NB4 (cell line): ENCODE measurements at places on chromosomes 16 and 17.

DNA sequence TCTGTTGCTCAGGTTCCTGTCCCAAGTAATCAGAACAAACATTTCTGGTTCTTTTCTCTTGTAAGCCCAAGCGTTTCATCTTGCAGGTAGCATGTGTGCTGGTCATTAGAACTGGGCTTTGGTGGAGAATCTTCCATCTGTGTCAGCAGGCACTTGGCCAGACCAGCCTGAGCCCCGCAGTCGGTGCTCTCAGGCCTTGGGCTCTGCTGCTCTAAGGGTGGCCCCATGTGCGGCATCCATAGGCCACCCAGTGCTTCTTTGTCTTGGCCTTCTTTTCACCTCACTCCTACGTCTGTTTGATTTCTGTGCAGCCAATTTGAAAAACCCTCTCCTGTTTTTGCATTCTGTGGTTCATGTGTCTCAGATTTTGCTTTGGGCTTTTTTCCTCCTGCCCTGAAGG is 51.6 kb downstream of the PLD6 start:
- DNase-seq, result no peak

DNA sequence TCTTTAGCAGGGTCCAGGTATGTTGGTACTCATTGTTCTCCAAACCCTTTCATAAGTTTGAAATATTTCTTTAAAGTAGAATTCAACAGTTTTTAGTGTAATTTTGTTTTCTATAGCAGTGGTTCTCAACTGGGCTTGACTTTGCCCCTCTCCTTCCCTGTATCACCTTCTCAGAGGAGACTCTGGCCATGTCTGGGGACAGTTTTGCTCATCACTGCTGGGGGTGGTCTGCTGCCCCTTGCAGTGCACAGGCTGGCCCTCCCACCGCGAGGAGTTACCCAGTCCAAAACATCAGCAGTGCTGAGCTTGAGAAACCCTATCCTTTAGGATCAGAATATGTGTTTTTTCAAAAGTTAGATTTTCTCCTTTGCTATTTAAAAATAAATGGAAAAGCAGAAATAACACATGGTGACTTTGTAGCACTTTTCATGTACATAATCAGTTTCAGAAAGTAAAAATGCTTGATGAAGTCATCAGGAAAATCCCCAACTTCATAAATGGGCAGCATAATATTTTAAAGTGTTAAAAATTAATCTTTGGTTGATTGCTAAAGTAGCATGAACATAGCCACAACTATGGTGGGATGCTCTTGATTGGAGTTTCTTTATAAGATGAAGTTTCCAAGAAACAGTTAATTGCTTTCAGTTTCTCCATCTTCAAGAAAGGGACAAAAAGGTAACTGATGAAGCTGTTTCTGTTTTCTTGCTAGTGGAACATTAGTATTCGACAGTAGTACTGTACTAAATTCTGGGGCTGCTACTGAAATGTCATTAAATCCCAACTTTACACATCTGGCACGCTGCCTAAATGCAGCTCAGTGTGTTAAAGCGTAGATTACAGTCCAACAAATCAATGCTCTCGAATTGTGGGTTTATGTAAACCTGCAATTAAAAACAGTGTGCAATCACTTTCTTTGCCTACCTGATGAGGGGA is 70.3 kb downstream of the NETO2 start:
- no peak for DNase-seq

DNA sequence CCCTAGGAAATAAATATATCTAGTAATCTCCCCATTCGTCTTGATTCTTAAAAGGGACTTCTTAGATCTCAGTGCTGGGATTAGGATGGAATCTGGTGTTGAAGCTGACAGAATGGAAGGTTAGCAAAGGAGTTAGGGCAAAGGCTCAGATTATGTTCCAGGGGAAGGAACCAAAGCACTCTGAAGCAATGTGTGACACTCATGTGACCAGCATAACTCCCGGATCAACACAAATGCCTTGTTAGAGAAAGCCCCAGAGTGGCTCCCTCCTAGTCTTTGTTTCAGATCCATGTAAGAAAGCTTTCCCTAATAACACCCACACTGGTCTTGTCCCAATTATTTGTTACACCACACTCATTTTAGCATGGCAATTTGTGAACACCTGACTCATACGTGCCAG is 62.6 kb upstream of the ERN1 start:
- no peak for DNase-seq

DNA sequence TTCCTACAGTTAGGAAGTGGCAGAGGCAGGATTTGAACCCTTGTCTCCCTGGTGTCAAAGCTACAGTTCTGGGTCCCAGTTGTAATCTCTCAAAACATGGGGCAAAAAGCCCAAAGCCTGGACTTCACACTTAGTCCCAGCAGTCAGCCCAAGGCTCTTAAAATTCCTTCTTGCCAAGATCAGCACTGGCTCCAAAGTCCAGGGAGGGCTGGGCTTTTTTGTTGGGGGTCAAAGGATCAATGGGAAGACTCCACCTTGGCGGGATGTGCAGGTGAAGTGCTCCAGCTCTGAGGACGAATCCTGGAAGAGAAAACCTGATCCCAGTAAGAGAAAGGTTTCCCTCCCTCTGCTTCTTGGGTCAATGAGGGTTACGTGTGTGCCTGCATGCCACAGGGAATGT is 195.5 kb downstream of the HAPSTR1 start:
- no peak for DNase-seq

GRCh38 chr17:72388765-72389473 is 268.1 kb downstream of the SOX9 start:
- DNase-seq, result peak; percentile 71

DNA sequence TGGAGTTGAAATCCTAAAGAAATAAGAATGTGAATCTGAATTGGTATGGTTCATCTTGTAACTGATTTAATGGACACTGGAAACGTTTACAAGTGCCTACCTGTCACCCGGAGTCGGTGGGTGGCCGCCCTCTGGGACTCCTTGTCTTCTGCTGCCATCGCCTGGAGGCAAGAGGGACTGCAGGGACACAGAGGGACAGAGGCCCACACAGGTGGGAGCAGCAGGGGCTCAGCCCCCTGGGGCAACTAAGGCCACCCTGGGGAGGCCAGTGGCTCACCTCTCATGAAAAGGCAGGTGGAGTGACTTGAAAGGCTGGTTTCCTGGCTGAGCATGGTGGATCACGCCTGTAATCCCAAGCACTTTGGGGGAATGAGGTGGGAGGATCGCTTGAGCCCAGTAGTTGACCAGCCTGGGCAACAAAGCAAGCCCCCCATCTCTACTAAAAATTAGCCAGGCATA is 23.2 kb downstream of the TMEM92 start:
- DNase-seq, result peak; percentile 75

GRCh38 chr17:42116705-42117396 is 4.3 kb downstream of the KAT2A start:
- DNase-seq, result peak; percentile 80

DNA sequence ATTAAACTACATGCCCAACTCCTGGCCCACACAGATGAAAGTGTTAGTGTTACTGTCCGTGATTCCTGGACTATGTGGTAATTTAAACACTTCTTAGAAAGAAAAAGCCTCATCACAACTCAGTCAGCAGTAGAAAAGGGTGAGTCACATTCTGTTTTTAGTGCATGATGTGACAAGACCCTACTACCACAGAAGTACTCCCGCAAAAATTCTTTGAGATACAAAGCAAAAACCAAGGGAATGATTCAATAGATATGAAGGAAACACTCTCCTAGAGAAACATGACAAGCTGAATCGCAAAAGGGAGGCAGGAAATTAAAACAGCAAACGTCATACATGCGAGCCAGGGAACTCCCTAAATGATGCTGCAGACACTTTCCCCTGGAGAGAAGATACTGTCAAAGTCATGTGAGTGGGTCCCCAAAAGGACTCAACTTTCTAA is 14.4 kb downstream of the SNN start:
- DNase-seq, result peak; percentile 26

DNA sequence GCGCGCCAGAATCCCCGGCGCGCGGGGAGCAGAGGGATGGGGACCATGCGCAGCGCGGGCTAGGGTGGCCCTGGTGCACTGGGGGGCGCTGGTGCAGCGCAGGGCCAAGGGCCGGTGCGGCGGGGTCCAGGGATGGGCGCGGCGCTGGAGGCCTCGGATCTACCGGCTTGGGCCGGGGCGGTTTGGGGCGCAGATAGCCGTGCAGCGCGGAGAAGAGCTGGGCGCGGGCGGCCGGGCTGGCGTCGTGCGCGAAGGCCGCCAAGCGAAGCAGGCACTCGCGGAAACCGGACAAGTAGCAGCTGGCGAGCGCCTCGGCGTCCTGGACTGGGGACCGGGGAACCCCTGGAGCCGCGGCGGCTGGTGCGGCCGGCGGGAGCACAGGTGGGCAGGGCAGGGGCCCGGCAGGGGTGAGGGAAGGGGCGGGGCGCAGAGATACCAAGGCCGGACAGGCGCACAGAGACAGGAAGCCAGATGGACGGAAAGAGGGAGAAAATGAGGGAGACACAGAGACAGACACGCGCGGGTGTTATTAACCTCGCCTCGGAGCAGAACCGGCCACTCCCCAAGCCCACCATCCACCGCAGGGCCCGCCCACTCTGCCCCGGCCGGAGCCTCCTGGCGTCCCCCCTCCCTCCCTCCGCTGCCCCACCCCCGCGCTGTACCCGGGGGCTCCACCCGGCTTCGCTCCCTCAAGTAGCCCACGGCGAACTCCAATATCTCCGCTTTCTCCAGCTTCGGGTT is 2.1 kb downstream of the HES7 start:
- peak; percentile 83 for DNase-seq

DNA sequence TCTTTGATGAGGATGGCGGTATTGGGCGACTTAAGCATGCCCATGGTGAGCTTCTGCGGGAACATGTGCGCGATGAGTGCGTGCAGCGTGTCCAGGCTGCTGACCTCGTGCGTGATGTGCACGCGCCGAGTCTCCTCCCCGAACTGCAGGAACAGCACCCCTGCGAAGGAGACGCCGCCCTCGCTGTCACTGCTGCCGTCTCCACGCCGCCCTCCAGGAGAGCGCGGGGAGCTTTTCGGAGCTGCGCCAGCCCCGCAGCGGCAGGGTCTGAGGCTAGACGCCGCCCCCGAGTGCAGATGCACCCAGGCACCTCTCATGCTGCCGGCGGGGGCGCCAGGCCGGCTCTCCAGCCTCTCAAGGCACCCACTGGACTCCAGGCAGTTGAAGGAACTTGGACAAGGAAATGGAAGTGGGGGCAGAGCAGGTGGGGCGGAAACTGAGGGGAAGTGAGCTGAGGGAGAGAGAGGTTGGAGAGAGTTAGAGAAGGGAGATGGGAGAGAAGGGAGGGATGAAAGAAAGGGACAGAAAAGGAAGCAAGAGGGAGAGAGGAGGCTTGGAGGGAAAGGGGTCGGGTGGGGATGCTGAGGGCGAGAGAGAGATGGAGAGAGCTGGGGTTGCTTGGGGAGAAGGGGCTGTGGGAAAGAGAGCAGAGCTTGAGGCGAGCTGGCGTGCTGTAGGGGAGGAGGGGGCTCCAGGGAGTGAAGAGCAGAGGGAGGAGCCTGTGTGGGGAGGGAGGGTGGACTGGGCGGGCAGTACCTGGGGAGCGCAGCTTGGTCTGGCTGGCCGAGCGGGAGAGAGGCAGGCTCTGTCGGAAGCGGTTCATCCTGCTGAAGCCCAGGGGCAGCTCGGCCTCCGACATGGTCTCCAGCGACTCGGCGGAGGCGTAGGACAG is 42.1 kb downstream of the SRCIN1 start:
- DNase-seq, result no peak

DNA sequence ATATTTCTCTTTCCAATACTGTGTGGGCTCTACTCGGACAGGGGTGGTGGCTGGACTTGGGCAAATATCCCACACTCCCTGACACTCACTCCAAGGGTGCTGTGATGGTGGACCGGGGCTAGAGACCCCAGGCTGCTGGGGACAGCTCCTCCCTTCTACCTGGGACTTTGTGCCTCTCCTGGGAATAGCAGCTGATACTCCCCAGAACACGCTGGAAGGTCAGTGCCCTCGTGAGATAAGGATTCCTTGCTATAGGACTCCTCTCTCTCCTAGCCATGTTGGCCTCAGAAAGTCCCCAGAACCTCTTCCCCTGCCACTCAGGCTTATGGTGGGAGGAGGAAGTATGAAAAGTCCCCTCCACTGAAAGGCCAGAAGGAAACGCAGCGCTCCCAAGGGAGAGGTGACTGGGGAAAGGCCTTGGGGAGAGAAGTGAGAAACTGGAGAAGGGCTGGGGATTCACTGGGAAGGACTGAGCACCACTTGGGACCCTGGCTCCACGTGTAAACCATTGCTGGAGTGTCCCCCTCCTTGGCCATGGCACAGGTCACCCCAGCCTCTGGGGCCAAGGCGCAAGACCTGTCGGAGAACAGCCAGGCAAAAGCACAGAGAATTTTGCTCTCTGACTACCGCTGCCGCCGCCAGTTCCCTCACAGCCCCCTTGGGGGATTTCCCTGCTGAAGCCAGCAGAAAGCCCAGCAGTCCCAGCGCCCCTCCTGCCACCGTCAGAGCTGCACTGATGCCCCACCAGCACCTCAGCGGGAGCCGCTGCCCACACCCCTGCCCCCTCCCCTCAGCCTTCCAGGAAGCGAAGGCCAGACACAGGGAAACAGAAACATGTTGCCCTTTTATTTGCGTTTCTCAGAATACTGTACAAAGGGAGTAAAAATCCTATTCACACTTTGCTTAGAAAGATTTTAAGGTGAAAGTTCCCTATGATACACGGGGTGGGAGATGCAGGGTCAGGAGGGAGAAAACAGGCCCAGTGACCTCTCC is 2.1 kb upstream of the GSDMB start:
- peak; percentile 39 for DNase-seq

- no peak for DNase-seq
Observed at GRCh38 chr17:57356719-57357391, 100.5 kb downstream of the MSI2 start.

DNA sequence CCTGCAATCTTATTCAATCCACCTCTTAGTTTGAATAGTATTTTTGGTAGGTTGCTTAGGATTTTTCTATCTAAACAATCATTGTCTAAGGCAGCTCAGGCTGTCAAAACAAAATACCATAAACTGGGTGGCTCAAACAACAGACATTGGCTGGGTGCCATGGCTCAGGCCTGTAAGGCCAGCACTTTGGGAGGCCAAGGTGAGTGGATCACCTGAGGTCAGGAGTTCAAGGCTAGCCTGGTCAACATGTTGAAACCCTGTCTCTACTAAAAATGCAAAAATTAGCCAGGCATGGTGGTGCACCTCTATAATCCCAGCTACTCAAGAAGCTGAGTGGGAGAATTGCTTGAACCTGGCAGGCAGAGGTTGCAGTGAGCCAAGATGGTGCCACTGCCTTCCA is 126.7 kb downstream of the CYLD start:
- DNase-seq, result no peak

DNA sequence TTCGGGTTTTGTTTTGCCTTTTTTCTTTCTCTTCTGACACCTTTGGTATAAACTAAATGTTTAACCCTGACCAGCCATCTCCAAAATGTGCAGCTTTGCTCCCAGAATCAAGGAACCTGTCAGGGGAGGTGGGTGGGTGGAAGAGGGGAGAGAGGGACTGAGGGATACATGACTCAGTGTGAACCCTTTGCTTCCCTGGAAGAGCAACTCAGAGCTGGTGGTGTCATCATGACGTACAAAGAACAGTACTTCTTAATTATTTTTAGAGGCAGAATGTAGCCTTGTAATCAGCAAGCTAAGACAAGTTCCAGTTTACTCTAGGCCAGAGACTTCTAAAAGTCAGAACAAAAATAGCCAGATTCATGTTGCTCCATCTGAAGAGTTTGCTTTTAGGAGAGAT is 119.6 kb upstream of the HAS3 start:
- no peak for DNase-seq

- no peak for DNase-seq
Observed at GRCh38 chr16:17125671-17126070, 345.1 kb downstream of the XYLT1 start.
